ENCODE measurements at places on chromosomes 1 and 21.

GRCh38 chr1:47433037-47433421 is 4.8 kb upstream of the FOXD2 start:
- DNase-seq: no peak

DNA sequence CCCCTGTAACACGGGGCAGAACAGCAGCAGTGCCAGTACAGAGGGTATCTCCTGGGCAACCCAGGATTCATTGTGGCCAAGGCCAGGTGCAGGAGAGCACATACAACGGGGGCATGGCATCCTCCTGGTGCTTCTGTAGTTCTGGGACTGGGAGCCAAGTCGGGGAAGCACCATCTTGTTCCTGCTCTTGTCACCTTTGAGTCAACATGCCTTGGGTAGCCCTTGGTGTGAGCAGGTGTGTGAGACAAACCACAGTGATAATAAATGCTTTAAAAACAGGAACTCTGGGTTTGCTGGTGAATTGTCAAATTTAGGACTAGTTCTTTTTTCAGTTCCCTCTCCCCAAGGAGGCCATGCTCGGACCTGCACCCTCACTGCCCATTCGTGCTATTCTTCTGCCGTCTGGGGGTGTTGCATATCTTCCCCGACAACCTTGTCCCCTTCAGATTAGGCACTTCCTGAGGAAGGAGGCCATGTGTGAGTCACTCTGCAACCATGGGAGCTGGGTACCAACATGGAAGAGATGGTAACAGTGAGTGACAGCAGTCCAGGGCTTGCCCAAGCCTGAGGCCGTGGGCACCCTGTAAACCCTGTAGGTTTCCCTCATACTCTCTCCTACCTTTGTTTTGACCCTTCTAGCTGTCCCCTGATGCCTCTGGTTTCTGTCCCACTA is 150.2 kb downstream of the GRIK3 start:
- DNase-seq: no peak

DNA sequence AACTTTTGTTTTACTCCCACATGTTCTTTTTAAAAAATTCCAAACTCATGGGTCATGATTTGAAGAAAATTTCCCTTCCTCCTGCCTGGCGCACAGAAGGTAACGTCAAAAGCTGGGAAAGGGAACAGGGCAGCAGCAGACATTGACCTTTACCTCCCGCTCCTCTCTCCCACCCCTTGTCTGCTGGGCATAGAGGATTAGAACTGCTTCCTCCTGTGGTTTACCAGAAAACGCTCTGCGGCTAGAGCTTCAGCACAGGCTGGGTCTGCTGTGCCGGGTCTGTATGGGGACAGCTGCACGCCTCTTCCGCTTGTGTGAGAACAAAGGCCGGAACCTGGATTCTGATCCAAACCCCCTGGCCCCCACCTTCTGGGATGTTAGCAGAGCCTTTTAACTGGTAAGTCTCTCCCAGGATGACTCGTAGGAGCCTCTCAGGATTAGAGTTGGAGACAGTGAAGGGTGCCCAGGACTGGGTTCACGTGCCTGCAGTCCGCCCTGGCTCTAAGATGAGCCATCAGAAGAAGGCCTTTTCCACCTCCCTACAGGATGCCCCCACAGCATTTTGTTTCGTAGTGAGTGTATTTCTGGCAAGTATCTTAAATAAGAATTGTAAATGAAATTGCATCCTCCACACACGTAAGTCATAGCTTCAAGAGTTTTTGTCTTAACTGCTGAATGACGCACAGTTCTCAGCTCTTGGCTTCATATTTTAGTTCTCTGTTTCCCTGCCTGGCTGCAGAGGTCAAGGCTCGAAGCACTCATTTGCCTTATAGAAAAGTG is 5.2 kb downstream of the H6PD start:
- DNase-seq: no peak

GRCh38 chr1:208137193-208137592 is 107.0 kb downstream of the PLXNA2 start:
- no peak for DNase-seq

All from NCI-H1930 (cell line).